ENCODE measurements at places on chromosomes 5 and 9. TPM values are rescaled to one million over a fixed set of nuclear protein-coding genes. Genes with fewer than 3 reads are reported as not detected.

Gene GFPT2
- total RNA-seq = 63.4 TPM

Gene LRRC19
- not detected for total RNA-seq

Gene POU5F2
- 0.43 TPM for total RNA-seq

Gene INPP5E
- total RNA-seq = 4.5 TPM

Gene RARS1
- 104 TPM for total RNA-seq

Gene ENTPD2
- total RNA-seq = under 0.01 TPM

Gene PDE6A
- total RNA-seq = not detected

Gene CDH6
- 62.3 TPM for total RNA-seq

Gene PNPLA7
- total RNA-seq = 1.8 TPM

Gene CAMLG
- total RNA-seq = 61.3 TPM

Gene TMC1
- total RNA-seq = under 0.01 TPM

Gene TTC16
- total RNA-seq = 0.16 TPM

All from bronchial smooth muscle cell (primary cell).